Subcutaneous adipose tissue (tissue), 4 donors: ENCODE measurements at places on chromosomes 7 and 10. TPM values are rescaled to one million over a fixed set of nuclear protein-coding genes. Genes with fewer than 3 reads are reported as not detected.

Gene SORCS3
- not detected for total RNA-seq

Gene SPOCK2
- 4.4 TPM for total RNA-seq

Gene OAT
- 89.8 TPM for total RNA-seq

Gene HOGA1
- total RNA-seq = 5.9 TPM

Gene CRTAC1
- total RNA-seq = 0.88 TPM

Gene ENKUR
- total RNA-seq = 0.17 TPM

Gene PIP
- not detected for total RNA-seq

Gene LEP
- total RNA-seq = 712 TPM

Gene EBLN1
- total RNA-seq = not detected

Gene LGI1
- total RNA-seq = not detected

Gene IFIT2
- total RNA-seq = 7.7 TPM

Gene ADAMTS14
- total RNA-seq = not detected

Gene SUGCT
- 1.7 TPM for total RNA-seq

Gene GFRA1
- total RNA-seq = 152 TPM

Gene MMD2
- total RNA-seq = not detected

Gene PTPRZ1
- not detected for total RNA-seq

Gene CRYGN
- 1.3 TPM for total RNA-seq

Gene LAMB4
- not detected for total RNA-seq

Gene MLXIPL
- total RNA-seq = 55.4 TPM

Gene GBX1
- total RNA-seq = not detected

Gene TWNK
- 6.2 TPM for total RNA-seq

Gene ITGB8
- total RNA-seq = 0.57 TPM

Gene SPDYE18
- total RNA-seq = 0.65 TPM

Gene GIMAP5
- total RNA-seq = 41.6 TPM

Gene CCDC172
- not detected for total RNA-seq

Gene SMO
- total RNA-seq = 5.6 TPM

Gene SPDYE11
- not detected for total RNA-seq

Gene UMAD1
- total RNA-seq = 9.4 TPM

Gene CPEB3
- total RNA-seq = 4.8 TPM

Gene SLC18A2
- total RNA-seq = 0.51 TPM

Gene ELN
- total RNA-seq = 78.4 TPM

Gene FKBP9
- total RNA-seq = 274 TPM

Gene ACSM6
- total RNA-seq = not detected

Gene VIPR2
- total RNA-seq = 2.4 TPM

Gene PCLO
- 1.8 TPM for total RNA-seq

Gene C10orf105
- not detected for total RNA-seq

Gene AGMO
- 17.8 TPM for total RNA-seq

Gene CRHR2
- not detected for total RNA-seq

Gene GRID2IP
- not detected for total RNA-seq

Gene CALCR
- total RNA-seq = 0.34 TPM

Gene C1QL3
- total RNA-seq = not detected

Gene PLAC9
- 56.3 TPM for total RNA-seq

Gene ANKRD26
- 9.7 TPM for total RNA-seq

Gene SMIM30
- total RNA-seq = 64.4 TPM

Gene TDRD1
- 0.16 TPM for total RNA-seq

Gene COL28A1
- total RNA-seq = 3.2 TPM

Gene PLAU
- 11.2 TPM for total RNA-seq

Gene OLAH
- total RNA-seq = 0.51 TPM

Gene UBE2D4
- total RNA-seq = 26.9 TPM

Gene CLEC5A
- not detected for total RNA-seq

Gene SFRP4
- total RNA-seq = 8.6 TPM

Gene PTPN20
- total RNA-seq = not detected

Gene SUN3
- not detected for total RNA-seq

Gene CDK1
- 4.5 TPM for total RNA-seq

Gene ATOH7
- total RNA-seq = not detected

Gene PPP1R3C
- 7.3 TPM for total RNA-seq
